ENCODE measurements at places on chromosomes 3 and 15.

- DNase-seq: no peak
These were observed 36.9 kb downstream of the TXNRD3 start for GRCh38 chr3:126618021-126618420.

GRCh38 chr15:67980773-67981685, 73.1 kb upstream of the PIAS1 start:
- DNase-seq: no peak

DNA sequence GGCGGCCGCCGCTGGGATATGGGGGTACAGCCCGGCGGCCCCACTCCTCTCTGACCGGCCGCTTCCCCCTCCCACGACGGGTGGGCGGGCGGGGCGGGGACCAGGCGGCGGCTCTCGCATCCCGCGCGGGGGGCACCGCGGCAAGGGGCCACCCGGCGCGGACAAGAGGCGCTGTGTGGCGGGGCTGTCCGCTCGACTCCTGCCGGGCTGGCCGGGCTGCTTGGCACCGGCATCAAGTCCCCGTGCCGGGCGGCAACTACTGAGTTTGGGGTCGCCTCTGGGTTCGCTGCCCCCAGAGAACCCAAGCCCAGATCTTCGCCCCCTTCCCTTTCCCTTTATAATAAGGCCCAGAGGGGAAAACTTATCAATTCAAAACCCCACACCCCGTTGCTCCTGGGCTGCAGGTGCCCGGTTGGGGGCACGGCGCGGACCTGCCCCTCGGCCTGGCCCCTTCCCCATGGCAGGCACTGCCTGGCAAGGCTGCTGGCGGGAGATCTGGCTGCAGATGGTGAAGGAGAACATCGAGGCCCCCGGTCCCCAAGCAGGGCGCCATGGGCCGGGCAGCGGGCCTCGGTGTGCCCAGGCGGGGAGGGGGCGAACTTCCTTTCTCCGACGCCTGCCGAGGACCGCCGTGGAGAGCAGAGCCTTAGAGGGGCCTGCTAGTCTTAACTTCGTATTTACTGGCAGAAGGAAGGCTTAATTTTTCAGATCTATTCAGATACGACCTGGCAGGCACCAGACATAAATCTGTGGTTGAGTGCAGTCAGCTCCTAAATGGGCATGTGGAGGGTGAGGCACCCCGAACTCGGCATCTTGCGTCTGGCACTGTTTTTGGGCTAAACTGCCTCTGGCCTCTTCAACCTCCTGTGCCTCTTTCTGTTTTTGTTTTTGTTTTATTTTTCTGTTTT, 911 bp downstream of the APBA2 start:
- no peak for DNase-seq

- DNase-seq: no peak
These were observed 287.6 kb downstream of the BCHE start for GRCh38 chr3:165549665-165550064.

DNA sequence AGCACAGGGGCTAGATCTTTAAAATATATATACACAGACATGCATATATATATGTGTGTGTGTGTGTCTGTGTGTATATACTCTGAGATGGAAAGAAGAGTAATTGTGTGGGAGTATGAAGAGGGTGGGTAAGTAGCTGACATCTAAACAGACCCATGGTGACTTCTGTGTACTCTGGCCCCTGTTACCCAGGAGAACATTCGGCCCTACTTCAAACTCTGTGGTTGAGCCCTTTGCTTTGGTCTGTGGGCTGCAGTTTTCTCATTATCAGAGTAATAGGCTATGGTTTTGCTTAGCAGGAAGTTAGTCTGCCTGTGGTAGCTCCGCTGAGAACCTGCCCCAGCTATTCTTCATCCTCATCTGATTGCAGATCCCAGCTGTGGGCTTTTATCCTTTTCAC, 141.4 kb downstream of the RBPMS2 start:
- peak; percentile 82 for DNase-seq

- DNase-seq: no peak
These were observed 163.1 kb downstream of the CHL1 start for GRCh38 chr3:359672-360071.

DNA sequence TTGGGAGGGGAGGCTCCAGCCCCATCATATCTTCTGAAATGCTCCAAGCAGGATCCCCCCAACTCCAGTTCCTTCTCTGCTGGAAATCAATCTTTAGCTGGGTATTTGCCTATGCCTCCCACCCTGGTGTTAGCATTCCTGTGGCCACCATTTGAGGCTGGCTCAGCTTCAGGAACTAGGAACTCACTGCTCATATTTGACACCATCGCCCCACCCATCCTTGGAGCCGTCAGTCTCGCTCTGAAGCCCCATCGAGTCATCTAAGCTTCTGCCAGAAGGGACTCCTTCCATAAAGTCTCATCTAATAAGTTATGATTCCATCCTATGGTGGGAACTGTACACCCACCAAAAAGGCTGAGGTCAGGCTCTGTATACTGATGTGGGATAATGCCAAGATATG, 26.4 kb downstream of the PRKCD start:
- no peak for DNase-seq

GRCh38 chr3:25902586-25902985, 112.7 kb downstream of the OXSM start:
- no peak for DNase-seq

GRCh38 chr15:97759363-97759762, 201.1 kb upstream of the ARRDC4 start:
- DNase-seq: no peak

DNA sequence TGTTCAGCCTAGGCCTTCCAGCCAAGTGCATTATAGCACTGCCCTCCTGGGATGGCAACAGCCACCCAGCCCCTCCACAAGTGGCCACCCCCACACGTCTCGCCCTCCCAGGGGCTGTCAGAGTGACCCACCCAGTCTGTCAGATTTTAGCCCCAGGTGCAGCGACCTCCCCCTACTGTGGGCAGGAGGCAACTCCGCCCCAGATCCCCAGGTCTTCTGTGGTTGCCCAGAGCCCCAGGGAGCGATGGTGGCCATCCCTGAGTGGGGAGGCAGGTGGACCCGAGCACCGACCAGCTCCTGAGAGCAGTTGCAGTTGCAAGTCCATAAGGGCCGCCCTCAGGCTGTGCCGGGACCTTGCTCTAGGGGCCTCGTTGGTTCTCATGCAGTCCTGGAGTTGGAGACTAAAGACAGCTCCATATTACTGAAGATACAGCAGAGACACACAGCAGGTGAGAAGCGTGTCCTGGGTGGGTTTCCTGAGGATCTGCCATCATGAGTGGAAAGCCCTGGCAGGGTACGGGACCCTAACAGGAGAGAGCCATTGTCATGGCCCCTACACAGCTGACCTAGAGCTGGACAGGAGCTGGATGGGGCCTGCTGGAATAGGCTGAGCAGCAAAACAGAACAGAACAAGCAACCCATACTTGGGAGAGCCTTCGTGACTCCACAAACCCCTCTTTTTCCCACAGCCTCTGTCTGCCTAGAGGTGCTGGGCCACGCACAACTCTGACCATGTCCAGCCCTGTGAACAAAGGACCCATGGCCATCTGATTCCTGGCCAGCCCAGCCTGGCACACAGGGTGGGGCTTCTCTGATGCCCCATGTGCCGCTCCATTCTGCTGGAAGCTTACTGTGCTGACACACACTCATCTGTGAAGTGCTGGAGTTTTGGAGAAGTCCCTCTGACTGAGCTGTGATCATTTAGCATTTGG, 110.3 kb upstream of the ALDH1A3 start:
- DNase-seq: no peak

- DNase-seq: no peak
These were observed 46.1 kb downstream of the C2CD4A start for GRCh38 chr15:62112616-62113593.

GRCh38 chr3:9398700-9399336, 1.4 kb downstream of the SETD5 start:
- peak; percentile 56 for DNase-seq

- DNase-seq: no peak
These were observed 216.9 kb downstream of the ROBO2 start for GRCh38 chr3:77256584-77257503.

DNA sequence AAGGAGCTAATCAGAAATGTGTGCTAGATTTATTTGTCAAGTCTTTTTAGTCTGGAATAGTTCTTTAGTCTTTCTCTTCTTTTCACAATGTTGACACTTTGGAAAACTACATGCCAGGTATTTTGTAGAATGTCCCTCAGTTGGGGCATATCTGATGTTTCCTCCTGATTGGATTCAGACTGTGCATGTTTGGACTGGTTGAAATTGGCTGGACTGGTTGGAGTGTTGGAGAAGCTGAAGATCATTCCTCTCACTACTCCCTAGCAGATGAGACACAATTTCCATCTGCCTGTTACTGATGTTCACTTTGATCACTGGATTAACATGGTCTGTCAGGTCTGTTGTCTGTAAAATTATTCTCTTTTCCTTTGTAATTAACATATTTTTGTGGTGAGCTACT, 3.7 kb downstream of the NME9 start:
- DNase-seq: no peak

DNA sequence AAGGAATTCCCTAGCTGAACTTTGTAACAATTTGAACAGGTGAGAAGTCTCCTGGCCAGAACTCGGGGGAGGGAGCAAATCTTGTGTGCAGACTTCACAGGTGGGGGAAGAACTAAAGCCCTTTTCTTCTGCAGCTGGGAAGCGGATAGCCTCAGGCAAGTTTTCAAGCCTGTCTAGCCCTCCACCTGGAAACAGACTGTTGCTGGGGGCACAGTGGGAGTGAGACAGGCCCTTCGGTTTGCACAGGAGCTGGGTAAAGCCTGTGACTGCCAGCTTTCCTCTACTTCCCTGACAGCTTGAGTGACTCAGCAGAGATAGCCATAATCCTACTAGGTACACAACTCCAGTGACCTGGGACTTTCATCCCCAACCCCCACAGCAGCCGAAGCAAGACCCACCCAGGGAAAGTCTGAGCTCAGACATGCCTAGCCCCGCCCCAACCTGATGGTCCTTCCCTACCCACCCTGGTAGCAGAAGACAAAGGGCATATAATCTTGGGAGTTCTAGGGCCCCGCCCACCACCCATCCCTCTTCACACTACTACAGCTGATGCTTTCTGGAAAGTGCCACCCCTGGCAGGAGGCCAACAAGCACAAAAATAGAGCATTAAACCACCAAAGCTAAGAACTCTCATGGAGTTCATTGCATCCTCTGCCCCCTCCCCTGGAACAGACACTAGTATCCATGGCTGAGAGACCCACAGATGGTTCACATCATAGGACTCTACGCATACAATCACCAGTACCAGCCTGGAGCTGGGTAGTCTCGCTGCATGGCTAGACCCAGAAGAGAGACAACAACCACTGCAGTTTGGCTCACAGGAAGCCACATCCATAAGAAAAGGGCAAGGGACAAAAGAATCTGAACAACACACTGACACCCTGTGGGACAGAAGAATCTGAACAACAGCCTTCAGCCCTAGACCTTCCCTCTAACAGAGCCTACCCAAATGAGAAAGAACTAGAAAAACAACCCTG, 479.0 kb downstream of the RAP2B start:
- no peak for DNase-seq

DNA sequence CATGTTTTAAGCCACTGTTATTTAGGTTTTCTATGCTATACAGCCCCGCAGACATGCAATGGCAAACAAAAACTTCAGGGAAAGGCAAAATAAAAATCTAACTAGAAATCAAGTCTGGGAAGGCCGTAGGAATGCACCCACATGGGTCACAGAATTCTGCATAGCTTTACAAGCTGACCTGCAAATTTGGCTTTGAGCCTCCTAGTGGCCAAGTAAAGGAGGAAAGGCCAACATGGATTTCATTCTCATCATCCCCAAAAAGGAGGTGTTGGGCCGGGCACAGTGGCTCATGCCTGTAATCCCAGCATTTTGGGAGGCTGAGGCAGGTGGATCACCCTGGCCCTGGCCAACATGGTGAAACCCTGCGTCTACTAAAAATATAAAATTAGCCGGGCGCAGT, 124.3 kb downstream of the FBLN2 start:
- DNase-seq: no peak

DNA sequence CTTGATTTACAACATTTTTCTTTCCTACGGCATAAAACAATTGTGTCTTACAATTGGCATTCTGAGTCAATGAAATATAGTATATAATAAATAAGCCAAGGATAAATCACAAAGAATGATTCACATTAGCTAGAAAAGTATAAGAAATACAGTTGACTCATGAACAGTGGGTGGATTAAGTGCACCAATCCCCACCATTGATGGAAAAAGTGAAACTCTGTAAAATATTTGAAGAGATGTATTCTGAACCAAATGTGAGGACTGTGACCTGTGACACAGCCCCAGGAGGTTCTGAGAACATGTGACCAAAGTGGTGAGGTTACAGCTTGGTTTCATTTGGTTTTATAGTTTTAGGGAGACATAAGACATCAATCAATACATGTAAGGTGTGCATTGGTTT, 227.5 kb downstream of the ALCAM start:
- no peak for DNase-seq

DNA sequence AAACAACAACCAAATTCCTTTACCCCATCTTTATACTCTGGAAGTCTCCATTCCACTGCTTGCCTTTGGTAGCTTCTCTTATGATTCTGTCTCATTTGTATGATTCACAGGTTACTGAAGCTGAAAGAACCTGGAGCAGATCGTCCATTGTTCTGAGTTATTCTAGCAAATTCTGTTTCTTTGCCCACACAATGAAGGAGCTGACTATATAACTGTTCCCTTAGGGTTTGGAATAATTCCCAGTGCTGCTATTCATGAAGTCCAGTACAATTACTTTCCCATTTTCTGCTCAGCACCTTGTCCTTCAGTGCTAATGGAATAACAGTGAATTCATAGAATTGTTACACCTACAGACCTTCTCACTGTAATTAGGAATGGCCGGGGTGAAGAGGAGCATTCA, 167.8 kb downstream of the CHST2 start:
- no peak for DNase-seq

GRCh38 chr15:42903388-42904324, 16.9 kb downstream of the TTBK2 start:
- no peak for DNase-seq

DNA sequence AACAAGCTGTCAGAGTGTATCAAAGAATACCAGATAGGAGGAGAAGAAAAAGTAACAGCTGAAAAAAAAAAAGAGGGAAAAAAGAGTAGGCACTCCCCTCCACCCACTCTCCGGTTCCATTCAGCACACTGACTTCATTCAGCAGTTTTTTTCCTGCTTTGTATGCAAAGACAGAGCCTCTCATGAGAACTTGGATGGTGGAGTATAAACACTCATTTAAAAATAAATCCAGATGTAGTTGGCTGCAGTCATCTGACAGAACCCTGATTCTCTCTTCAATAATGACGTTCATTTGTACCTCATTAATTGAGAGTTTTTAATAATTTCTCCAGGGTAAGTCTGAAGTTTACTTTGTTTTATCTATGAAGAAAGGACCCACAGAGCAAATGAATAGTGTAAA, 81.0 kb downstream of the TMEM108 start:
- DNase-seq: no peak

All from activated CD4-positive, alpha-beta T cell treated with anti-CD3 and anti-CD28 coated beads, Interleukin-2, amount 50 U/mL, for 16 hours (primary cell).